Stimulated activated CD4-positive, alpha-beta T cell treated with anti-CD3 and anti-CD28 coated beads, Interleukin-1b, Interleukin-23, amount 100 ng/mL, for 24 hours (primary cell): ENCODE measurements at places on chromosomes 6 and 20.

DNA sequence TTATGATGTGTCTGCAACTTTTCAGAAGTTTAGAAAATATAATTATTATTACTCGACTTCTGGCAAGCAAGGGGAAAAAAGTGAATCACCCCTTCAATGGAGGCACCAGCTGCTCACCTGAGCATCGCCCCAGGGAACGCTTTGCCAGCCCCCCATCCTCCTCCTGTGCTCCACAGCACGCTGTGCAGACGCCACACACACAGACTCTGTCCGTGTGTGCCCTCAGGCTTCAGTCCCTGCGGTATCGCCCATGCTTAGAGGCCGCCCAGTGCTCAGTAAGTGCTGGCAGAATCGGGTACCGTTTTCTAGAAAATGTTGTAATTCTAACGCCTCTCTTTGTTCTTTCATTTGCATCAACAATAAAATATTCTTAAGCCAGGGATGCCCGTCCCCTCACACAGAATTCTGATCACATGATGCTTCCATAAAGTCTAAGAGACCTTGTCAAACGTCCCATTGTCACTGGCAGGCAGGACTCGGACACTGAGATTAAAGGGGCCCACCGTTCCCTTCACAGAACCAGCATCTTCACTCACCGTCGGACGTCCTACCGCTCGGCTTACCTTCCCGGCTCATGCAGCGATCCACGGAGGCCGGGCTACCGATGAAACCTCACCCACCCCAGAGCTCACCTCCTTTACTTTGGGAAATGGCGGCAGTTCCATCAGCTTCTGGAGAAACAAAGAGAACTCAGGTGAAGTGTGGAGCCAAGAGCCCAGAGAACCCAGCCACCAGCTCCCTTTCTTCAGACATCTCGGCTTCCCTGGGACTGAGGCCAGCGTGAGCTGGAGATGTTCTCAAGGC lies 105.5 kb downstream of the DLL1 start:
- no peak for DNase-seq

DNA sequence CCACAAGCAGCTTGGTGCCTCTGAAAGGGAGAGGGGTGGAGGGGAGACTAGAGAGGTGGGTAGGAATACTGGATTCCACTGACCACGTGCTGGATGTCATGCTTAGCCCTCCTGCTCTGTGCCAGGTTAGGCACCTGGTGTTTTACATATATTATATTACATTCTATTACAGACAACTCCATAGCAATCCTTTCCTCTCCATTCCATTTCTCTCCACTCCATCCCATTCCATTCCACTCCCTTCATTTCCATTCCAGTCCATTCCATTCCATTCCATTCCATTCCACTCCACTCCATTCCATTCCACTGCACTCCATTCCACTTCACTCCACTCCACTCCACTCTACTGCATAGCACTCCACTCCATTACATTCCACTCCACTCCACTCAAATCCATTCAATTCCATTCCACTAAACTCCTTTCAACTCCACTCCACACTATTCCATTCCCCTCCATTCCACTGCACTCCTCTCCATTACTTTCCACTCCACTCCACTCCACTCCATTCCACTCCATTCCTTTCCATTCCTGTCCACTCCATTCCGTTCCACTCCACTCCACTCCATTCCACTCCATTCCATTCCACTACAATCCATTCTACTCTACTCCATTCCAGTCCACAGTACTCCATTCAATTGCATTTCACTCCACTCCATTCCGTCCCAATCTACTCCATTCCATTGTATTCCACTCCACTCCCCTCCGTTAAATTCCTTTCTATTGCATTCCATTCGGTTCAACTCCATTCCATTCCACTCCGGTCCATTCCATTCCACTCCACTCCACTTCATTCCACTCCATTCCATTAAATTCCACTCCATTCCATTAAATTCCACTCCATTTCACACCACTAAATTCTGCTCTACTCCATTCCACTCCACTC lies 27.2 kb upstream of the DEFB125 start:
- DNase-seq = no peak

DNA sequence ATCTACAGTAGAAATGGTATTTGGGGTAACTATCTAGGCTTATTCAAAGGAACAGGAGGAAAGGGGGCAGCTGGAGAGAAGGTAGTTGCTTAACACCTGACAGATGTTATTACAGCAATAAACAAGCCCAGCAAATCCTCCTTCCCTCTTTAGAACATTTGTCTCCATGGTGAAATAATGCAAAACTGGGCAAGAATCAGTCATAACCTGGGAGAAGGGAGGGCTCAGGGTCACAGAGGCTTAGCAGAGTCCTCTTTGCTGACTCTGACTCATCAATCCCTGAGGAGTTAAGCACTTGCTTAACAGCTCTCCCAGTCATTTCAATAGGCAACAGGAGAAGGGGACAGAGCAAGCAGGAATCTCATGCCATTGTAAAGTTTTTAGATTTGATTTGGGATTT lies 230.3 kb downstream of the IBTK start:
- DNase-seq = no peak

- no peak for DNase-seq
These were observed 28.8 kb downstream of the NCOA5 start for GRCh38 chr20:46060975-46061374.

DNA sequence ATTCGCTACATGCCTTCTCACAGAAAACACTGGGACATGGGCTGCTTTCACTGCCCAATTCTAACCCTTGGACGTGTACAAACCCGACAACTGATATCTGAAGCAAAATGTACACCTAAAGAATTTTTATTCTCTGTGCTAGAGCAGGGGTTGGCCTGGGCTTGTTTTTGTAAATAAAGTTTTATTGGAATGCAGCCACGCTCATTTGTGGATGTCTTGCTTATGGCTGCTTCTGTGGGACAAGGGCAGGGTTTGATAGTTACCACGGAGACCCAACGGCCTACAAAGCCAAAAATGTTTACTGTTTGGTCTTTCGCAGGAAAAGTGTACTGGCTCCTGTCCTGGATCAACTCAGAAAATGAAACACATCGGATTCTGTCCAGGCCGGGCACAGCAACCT lies 58.1 kb upstream of the APCDD1L start:
- DNase-seq = no peak

DNA sequence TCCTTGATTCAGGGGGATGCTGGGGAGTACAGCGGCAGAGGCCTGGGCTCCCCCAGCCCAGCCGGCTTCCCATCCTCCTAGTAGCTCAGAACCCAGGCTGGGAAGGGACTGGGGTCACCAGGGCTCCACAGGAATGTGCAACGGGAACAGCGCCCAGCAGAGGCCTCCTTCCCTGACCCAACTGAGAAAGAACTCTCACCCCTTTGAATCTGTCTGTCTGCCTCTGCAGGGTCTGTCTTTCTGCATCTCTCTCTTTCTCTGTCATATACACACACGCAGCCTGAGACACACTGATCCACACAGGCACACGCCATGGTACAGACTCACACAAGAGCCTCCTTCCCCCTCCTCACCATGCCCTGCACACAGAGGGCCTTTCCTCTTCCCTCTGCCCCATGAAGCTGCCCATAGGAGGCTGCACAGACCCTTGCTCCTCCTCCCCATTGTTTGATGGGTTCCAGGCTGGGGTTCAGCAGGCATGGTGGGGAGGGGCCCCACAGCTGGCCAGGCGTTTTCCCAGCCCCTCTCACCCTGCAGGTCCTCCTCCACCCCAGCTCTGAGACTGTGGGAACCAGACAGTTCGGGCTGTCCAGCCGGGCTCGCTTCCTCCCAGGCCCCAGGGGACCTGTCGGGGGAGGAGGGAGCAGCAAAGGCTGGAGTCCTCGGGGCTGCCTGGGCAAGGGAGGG lies 2.8 kb downstream of the FOXS1 start:
- no peak for DNase-seq

GRCh38 chr20:63641792-63642523 lies 11.3 kb downstream of the STMN3 start:
- DNase-seq = peak; percentile 99
